ENCODE measurements at places on chromosomes 2 and 18.

DNA sequence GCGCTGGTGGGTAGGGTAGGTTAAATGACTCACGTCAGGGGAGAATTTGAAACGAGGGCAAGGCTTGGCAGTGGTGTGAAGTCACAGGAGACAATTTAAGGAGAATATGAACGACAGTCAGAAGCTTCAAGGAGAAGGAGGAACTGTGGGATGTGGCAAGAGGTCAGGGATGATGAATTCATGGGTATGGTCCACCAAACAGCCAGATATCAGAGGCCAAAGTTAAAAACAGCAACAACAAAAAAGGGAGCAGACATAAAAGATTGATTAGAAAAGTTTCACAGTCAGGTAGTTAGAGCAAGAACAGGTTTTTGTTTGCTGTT is 1.4 kb upstream of the ZNF396 start:
- DNase-seq, result no peak

DNA sequence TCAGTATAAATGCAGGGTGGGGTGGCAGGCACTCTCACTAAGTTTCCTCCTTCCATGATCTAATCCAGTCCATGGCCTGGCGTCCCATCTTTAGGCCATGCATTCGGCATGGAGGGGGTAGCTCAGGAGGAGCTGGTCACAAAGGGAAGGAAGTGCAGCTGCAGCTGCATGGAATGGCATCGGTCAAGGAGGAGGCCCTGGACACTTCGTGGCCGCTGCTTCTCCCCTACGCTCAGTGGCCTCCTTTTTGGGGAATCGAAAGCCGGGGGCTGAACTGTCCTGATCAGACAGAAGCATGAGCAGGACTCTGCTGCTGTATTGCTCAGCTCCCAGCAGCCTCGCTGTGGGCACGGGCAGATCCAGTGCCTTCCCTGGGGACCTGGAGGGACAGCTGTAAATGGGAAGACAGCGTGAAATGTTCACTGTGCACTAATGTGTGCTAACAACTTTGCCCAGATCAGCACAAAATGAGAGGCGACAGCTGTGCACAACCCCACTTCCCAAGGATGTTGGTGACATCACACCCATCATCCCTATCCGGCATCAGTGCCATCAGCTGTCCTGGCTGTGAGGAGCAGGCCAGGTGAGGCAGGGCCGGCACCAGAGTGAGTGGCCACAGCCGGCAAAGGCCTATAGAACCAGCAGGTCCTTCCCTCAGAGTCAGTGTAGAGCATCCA is 520.1 kb upstream of the RAB6C start:
- no peak for DNase-seq

DNA sequence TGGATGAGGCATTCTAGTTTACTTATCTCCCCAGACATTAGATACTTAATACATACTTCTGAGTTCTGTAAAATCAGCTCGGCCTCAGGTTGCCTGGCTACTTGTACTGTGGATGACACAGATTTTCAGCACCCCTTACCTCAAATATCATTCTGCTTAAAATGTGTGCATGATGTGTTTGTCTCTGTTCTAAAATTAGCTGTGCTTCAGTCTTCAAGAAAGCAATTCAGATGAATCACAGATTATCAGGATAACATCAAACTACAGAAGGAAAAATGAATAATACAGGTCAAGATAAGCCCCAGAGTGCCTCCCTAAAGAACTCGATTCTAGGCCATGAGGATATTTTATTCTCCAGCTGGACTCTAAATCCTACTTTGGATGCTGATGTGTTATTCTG is 21.3 kb upstream of the MAPRE2 start:
- no peak for DNase-seq

- DNase-seq, result no peak
These were observed 48.1 kb upstream of the PKDCC start for GRCh38 chr2:41999592-42000281.
